ENCODE measurements at places on chromosomes 7 and 10. TPM values are rescaled to one million over a fixed set of nuclear protein-coding genes. Genes with fewer than 3 reads are reported as not detected.

Gene SERPINE1
- total RNA-seq, result 0.11 TPM

Gene PALD1
- total RNA-seq, result not detected

Gene SPDYE11
- total RNA-seq, result not detected

Gene SLC39A12
- total RNA-seq, result not detected

Gene NPFFR1
- total RNA-seq, result not detected

Gene ADD3
- total RNA-seq, result 332 TPM

Gene GBX1
- total RNA-seq, result not detected

Gene ZNF365
- not detected for total RNA-seq

All from naive thymus-derived CD8-positive, alpha-beta T cell (primary cell).